ENCODE measurements at places on chromosomes 16 and 17.
A peak's percentile ranks its signal among the peaks of the same experiment; 100 is the strongest.

DNA sequence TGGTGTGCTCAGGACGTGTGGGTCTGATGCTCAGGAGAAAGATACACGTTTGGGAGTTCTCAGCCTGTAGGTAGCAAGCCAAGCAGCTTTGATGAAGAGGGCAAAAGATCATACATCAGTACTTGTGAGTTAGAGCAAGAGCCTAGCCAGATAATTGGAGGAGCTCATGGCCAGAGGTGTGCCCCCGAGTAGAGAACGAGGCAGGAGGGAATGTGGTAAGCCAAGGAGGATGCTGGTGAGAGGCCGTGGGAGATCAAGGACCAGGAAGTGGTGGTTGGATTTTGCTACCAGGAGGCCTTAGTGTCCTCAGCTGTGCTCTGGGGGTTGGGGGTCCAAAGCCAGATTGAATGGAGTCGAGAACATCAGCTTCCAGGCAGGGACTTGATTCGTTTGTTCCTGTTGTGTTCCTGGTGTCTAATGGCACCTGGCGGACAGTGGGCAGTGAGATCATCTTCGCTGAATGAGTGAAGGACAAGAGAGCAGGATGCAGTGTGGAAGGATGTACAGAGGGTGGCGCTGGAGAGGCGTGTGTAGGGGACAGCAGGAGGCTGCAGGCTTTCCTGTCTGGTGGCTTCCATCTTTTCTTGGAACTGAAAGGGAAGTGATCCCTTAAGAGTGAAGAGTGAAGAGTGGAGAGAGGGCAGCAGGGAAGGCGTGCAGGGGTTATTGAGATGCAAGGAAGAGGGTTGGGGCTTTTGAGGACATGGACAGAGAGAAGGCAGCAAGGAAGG, 11.6 kb downstream of the FBXL19 start:
- DNase-seq = no peak

- DNase-seq = no peak
Measured at GRCh38 chr17:34769049-34769448, 189.7 kb downstream of the TMEM132E start.

- DNase-seq = no peak
Measured at GRCh38 chr17:18919963-18920362, 32.0 kb upstream of the SLC5A10 start.

DNA sequence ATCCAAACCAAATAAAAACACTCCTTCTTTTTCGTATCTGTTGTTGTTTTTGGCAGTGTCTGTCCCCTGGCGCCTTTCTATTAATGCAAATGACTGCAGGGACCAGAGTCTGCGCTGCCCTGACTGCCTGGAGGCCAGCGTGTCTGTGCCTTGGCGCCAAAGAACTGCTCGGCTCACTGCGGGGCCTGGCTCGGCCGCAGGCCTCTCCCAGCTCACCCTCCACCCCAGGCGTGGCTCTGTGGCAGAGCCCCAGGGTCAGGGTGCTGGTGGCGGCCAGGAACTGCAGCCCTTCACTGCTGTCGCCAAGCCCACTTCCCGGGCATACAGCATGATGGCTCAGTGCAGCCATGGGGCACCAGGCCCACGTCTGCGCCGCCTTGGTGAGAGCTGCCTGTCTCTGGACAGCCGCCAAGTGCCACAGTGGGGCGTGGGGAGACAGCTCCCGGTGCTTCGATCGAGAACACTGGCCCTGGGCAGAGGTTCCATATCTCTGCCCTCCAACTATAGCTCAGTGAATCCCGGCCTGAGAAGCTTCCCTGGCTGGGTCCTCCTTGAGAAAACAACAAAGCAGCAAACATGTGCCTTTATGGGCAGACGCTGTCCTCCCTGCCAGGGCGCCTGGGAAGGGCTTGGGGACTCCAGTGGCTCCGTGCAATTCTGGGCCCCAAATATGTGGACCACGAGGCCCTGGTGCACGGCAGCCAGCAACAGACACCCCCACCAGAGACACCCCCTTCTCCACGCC, 11.1 kb downstream of the CANT1 start:
- DNase-seq = no peak

- DNase-seq = no peak
Measured at GRCh38 chr16:60304066-60304465, 1570.0 kb upstream of the GOT2 start.

- no peak for DNase-seq
Measured at GRCh38 chr16:86019446-86020047, 120.6 kb downstream of the IRF8 start.

GRCh38 chr16:79278506-79278905, 322.0 kb downstream of the MAF start:
- peak; percentile 4 for DNase-seq

DNA sequence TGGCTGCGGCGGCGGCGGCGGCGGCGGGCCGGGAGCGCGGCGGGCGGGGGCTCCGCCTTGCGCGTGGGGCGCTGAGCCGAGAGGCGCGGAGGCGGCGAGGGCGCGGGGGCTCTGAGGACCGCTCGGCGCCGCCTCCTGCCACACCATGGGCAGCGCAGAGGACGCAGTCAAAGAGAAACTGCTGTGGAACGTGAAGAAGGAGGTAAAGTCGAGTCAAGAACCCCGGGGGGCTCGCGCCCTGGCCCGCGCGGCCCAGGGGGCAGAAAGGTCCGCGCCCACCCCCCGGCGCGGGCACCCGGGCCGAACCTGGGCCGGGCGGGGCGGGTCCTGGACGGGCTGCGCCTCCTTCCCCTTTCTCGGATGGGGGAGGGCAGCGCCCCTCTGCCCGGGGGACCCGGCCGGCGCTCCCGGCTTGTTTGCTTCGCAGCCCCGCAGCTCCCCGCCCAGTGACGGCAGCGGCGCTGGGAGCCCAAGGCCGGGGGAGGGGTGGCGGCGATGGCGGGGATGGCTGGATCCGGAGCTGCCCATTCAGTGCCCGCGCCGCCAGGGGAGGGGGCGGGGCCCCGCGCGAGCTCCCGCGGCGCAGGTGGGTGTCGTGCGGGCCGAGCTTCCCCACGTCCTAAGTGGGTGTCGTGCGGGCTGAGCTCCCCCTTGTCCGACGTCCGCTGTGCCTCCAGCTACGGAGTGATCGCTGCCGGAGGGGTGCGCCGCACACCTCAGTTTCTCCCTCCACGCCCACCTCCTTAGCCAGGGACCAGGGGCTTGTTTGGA, 428 bp downstream of the SGSM2 start:
- no peak for DNase-seq

- no peak for DNase-seq
Measured at GRCh38 chr17:69445132-69445531, 30.6 kb downstream of the MAP2K6 start.

- DNase-seq = no peak
Measured at GRCh38 chr16:79897104-79897452, 296.5 kb upstream of the MAF start.

DNA sequence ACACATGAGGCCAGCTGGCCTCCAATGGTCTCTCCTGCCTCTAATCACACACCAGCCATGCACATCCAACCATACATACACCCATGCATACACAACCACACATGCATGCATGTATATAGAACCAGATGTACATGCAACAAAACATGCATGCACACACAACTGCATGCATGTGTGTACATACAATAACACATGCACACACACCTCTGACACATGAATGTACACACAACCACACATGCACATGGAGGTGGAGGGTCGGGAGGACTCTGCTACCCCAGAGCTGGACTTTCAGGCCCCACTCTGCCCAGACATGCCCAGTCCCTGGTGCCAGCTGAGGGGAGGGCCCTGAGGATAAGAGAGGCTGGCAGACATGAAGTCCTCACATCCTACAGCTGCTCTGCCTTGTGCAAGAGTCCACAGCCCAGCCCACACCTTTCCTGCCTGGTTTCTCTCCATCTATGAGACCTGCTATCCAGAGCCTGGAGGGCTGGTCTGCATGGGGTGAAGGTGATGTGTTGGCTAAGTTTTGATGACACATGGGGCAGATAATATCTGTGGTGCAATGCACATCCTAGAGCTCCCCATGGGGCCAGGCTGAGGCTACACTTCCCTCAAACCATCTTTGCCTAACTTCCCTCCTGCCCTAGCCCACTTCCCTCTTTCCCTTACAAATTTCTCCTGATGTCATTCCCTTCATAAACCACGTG, 50.9 kb upstream of the SDK2 start:
- DNase-seq = no peak

DNA sequence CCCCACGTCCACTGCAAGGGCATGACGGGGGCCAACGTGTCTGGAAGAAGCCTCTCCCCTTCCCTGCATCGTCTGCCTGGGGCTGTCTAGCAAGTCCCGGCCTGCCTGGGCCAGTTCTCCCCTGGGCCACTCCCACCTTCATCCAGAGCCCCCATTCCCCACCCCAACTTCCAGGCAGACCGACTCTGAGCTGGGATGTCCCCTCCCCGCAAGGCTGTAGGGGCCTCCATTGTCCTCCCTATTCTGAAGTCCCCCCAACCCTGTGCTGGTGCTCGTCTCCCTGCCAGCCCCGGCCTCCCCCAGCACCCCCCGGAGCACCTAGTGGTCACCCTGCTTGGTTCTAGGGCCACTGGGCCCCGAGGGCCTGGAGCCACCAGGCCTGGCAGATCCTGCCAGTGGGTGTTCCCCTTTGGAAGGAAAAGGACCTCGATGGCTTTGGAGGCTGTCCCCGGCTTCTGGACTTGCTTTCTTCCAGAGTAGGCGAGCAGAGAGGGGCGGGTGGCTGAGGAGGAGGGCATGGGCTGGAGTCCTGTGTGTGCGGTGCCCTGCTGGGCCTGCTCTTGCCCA, 4.8 kb downstream of the GLIS2 start:
- DNase-seq = no peak

GRCh38 chr17:13995856-13996271, 73.4 kb upstream of the COX10 start:
- DNase-seq = no peak

DNA sequence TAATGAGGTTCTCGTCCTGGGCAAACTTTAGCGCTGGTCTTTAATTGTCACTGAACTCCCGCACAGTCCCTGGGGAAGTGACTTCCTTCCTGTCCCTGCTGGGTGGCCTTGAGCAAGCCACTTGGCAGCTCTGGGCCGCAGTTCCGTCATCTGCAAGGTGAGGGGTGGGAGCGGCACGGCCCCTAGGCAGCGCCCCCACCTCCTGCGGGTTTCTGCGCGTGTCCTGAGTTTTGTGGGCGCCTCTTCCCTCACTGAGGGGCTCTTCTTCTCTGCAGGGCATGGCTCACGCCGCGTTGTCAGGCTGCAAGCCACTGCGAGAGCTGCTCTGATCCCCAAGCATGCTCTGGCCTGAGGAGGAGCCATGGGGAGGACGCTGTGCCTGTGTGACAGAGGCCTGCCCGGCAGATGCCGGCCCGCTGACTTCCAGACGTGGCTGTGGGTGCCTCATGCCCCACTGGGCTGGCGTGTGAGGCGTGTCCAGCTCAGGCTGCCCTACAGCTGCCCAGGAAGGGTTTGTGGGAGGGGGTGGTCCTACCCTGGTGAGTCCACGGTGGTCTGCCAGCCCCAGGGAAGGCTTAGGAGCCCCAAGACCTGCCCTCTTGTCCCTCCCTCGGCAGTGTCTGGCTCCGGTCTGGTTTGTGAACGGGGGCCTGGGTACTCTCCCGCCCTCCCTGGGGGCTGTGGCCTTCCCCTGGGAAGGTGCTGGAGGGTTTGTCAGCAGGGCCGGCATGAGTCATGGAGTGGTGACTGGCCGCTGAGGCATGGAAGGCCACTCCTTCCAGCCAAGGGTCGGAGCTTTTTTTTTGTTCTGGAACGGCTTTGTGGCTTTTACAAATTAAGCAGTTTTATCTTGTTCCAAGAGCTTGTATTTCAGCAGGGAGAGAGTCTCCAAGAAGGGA, 182.0 kb downstream of the SEC14L1 start:
- no peak for DNase-seq
